Stimulated activated CD8-positive, alpha-beta memory T cell treated with anti-CD3 and anti-CD28 coated beads, Interleukin-2, amount 100 ng/mL, for 48 hours (primary cell): ENCODE measurements at places on chromosomes 16 and 17.

DNA sequence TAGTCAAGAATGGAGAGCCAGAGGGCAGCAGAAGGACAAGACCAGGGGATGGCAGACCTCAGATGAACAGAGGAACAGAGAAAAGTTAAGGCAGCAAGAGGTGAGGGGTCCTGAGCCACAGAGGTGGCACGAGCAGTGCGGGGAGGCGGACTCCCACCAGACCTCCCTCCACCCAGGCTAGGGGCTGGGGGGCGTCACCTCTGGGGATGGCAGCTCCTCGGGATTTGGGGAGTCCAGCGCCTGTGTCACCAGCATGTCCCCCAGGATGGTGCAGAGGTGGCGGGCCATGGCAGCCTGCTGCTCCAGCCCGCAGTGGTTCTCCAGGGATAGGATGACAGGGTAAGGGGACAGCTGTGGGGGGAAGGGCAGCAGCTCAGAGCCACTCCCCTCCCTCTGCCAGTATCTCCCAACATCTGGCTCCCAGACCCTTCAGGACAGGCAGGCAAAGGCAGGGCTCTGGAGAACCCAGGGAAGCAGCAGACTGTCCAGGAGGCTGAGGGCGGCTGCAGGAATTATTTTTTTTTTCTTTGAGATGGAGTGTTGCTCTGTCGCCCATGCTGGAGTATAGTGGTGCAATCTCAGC lies 15.8 kb downstream of the PLCD3 start:
- no peak for DNase-seq

DNA sequence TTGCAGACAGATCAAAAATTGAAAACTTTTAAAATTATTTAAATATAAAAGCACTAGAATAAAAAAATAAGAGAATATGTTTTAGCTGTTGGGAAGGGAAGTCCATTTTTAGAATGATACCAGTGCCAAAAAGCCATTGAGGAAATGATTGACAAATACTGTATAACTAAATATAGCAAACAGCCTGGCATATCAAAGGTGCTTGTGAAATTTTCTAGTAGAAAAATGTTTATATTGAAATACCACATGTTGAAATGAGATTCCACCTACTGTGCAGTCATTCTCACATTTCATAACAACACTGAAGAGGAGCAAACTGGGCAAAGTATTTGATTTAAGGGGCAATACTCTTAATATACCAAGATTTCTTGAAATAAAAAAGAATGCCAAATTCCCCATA lies 183.5 kb downstream of the PHKB start:
- no peak for DNase-seq

GRCh38 chr17:70405492-70406220 lies 236.3 kb downstream of the KCNJ2 start:
- no peak for DNase-seq

- DNase-seq: no peak
These were observed 1.9 kb upstream of the PLEKHG4 start for GRCh38 chr16:67277294-67277998.

DNA sequence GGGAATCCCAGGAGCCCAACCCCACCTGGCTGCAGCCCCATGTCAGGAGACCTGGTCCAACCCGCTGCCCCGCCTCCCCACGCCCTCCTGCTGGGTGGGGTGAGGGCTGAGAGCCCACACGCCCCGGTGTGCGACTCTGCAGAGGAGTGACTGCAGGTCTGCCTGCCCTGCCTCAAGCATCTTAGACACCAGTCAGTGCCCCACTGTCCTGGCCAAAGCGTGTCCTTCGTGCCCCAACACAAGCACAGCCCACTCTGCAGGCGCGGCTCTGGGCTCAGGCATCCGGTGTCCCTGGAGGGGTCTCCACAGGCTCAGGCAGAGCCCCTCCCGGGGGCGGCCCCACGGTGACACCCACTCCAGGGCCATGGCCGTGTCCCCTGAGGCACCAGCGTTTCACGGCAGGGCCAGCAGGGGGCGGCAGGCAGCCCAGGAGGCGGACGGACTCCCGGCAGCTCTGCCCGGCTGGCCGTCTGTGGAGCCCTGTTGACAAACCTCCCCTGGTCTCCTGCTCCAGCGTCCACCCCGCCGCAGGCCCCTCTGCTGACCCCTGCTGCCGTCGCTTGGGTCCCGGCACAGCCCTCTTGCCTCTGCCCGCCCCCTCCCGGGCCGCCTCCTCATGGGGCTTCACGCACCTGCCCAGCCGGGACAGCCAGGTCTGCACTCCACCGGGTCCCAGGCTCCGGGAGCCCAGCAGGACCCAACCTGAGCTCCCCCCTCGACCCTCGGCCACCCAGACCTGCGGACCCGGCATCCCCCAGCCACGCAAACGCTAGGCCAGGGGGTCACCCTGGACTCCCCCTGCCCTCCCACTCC lies 8.6 kb upstream of the UBE2I start:
- peak; percentile 63 for DNase-seq

DNA sequence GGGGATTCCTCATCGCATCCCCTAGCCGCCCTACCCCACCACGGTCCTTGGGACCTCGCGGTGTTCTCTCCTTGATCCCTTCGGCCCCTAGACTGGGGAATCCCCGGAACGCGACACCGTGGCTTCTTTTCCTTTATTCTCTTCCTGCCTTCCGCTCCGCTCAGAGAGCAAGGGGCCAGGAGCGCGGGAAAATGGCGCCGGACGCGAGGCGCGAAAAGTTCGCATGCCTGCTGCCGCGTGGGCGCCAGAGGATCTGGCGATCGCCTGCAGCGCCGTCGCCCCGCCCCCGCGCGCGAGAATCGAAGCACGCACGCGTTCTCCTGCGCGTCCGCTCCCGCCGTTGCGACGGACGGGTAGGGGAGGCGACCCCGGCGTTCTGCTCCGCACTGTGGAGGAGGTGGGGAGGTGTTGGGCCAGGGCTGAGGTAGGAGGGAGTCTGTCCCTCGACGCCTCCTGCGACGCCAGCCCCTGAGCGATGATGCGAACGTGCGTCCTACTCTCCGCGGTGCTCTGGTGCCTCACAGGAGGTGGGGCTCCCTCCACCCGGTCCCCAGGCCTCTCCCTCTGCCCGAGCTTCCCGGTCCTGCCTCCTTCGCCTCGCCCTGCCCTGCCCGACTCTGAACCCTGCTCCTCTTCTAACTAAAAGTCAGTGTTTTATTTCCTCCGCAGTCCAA lies at the start of gene ZPBP2:
ZPBP2 (plus strand) TSS at position 323 of the 674 bp plus-strand sequence; CDS start at position 476, 153 bp downstream.
- peak; percentile 32 for DNase-seq

GRCh38 chr16:88994695-88995094 lies 17.7 kb upstream of the CBFA2T3 start:
- DNase-seq: no peak

GRCh38 chr17:62581764-62582163 lies 45.7 kb upstream of the MRC2 start:
- no peak for DNase-seq

- DNase-seq: no peak
These were observed 1.4 kb downstream of the CBLN1 start for GRCh38 chr16:49280105-49280741.

- no peak for DNase-seq
These were observed 17.8 kb downstream of the RGS9 start for GRCh38 chr17:65154770-65155589.

DNA sequence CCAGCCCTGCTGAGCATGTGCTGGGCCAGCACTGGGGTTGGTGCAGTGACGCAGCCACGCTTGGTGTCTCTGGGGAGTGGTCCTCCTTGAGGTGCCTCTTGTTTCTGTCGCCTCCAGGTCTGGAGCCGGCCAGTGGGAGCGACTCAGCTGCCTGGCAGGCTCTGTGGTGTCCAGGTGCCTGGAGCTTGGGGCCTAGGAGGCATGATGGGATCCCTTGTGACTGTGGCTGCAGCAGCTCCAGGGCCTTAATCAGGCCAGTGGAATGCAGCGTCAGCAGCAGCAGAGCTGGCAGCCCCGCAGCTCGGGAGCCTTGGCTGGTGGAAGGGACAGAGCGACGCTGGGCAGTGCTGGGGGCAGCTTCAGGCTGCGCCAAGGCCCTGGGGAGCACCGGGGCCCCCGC lies 74.7 kb upstream of the CIBAR2 start:
- no peak for DNase-seq

GRCh38 chr17:78774956-78775571 lies 7.0 kb downstream of the CYTH1 start:
- peak; percentile 58 for DNase-seq
